Kidney epithelial cell (primary cell): ENCODE measurements at places on chromosomes 4 and X.

DNA sequence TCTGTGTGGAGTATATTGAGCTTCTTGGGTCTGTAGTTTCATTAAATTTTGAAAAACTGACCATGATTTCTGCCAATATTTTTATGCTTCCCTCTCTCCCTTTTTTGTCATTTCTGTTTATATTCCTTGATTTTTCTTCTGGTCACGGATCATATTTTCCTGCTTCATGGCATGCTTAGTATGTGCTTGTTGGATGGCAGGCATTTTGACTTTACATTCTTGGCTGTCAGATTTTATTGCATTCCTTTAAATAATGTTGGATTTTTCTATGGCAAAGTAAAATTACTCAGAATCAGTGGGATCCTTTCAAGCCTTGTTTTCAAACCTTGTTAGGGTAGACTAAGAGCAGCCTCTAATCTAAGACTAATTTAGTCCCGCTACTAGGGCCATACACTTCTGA is 531.8 kb downstream of the IL15 start:
- DNase-seq, result no peak

GRCh38 chrX:1163231-1163630 is 49.2 kb downstream of the CRLF2 start:
- DNase-seq, result no peak

DNA sequence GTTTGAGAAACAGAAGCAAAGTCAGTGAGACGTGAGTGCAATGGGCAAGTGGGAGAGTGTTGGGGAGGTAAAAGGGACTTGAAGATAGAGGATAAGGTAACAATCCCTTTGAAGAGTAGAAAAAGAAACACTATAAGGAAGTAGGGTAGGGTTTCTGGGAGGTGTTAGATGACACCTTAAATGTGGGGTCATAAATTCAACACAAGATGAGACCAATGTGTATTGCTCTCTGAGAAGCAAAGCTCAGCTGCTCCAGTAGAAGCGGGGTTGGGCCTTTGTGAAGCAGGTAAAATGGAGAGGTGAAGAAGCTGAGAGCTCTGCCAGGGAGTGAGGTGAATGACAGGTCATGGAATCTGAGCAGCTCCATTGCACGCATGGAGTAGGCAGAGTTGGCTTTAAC is 85.3 kb downstream of the REELD1 start:
- DNase-seq, result no peak

- no peak for DNase-seq
These were observed 9.8 kb downstream of the NKX3-2 start for GRCh38 chr4:13534344-13535063.

DNA sequence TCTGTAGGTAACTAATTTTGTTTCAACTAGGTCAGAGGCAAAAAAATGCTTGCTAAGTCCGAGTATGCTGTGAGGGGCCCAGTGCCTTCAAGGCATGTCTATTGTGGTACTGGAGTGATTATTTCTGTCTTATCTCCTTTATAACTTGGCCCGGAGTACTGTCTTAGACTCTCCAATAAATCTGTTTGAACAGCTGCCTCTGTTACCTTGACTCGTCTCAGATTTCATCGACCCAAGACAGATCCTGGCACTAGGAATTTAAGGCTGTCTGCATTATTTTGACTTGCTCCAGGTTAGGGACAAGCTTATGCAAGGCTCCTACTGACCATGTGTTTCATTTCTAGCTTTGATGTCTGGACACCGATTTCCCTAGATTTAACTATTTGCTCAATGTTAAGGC is 41.1 kb upstream of the NKAP start:
- no peak for DNase-seq

DNA sequence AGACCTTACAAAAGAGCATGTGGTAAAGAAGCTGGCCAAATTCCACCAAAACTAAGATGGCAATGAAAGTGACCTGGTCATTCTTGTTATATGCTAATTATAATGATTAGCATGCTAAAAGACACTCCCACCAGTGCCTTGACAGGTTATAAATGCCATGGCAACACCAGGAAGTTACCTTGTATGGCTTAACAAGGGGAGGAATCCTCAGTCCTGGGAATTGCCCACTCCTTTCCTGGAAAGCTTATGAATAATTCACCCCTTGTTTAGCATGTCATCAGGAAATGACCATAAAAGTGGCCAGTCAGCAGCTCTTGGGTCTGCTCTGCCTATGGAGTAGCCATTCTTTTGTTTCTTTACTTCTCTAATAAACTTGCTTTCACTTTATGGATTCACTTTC is 87.9 kb downstream of the UPRT start:
- DNase-seq, result no peak

DNA sequence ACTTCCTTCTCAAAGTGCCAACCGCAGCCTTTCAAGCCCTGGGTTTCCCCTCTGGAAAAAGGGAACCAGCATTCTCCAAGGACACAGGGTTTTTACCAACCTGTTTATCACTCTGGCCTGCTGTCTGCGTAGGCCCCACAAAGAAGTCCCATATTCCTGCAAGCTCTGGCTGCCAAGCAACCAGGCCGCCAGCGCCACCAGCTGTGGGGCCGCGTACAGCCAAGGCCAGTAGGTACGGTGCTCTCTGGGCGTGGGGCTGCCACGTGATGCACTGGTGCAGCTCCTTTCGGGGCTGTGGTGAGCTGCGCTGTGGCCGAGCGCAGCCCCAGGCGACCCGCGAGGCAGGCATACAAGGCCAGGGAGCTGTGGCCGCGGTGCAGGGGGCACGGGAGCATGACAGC is 22.1 kb downstream of the LUZP4 start:
- no peak for DNase-seq
